T-helper 17 cell (primary cell): ENCODE measurements at places on chromosomes 5 and 9.

DNA sequence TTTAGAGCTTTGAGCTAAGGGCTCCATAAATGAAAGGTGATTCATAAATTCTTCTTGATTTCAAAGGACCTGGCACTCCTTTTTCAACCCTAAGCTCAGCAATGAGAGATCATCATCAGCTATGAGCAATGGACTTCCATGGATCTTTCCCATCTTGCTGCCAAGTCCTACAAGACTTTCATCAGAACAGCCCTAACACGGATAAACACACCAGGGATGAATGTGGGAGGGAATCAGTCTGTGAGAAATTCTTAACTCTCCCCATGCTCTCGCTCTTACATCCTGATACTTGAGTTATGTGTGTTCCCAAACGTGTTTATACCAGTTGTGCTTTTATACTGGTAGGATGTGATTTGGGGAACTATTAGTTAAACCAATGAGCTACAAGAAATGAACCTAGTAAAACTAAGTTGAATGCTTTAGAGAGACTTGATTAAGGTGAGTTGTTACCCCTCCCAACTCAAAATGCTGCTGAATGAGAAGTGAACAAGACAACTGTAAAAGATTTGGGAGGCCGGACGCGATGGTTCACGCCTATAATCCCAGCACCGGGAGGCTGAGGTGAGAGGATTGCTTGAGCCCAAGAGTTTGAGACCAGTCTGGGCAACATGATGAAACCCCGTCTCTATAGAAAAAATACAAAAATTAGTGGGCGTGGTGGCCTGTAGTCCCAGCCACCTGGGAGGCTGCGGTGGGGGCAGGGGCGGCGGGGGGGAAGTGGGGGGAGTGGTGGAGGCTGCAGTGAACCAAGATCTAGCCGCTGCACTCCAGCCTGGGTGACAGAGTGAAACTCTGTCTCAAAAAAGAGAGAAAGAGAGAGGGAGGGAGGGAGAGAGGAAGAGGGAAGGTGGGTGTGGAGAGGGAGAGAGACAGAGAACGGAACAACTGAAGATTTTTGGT is 5.2 kb upstream of the RPL26L1 start:
- DNase-seq = no peak

DNA sequence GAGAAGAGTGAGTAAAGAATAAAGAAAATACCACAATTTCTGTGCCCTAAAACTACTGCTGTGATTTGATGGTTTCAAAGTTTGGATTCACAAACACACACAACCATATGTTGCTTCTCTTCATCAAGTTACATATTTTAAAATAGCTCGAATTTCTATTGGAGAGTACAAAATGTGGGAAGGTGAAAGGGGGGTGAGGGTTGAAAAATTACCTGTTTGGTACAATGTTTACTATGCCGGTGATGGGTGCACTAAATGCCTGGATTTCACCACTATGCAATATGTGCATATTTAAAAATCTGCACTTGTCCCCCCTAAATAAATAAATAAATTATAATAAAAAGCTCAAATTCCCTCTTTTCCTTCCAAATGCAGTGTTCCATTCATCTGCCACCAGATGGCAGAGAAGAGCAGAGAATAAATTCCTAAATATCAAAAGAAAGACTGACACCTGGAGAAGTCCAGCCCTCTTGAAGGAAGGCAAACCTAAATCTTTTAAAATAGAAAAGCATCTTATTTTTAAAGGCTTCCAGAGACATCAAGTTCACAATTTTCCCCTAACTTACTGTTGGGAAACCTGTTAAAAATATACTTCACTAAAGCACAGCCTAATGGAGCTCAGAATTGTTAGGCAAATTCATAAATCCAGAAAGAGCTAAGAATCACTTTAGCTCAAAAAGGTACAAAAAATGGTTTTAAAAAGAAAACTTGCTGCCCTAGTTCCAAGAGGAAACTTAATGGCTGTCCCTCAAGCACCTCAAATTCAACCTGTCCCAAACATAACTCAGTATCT is 24.8 kb upstream of the HNRNPA0 start:
- DNase-seq = no peak

- no peak for DNase-seq
Measured at GRCh38 chr5:128100860-128101557, 17.4 kb downstream of the SLC12A2 start.

GRCh38 chr5:141338538-141339306 is at the start of gene PCDHGA2:
PCDHGA2 (plus strand) TSS chr5:141338760.
- DNase-seq = no peak

DNA sequence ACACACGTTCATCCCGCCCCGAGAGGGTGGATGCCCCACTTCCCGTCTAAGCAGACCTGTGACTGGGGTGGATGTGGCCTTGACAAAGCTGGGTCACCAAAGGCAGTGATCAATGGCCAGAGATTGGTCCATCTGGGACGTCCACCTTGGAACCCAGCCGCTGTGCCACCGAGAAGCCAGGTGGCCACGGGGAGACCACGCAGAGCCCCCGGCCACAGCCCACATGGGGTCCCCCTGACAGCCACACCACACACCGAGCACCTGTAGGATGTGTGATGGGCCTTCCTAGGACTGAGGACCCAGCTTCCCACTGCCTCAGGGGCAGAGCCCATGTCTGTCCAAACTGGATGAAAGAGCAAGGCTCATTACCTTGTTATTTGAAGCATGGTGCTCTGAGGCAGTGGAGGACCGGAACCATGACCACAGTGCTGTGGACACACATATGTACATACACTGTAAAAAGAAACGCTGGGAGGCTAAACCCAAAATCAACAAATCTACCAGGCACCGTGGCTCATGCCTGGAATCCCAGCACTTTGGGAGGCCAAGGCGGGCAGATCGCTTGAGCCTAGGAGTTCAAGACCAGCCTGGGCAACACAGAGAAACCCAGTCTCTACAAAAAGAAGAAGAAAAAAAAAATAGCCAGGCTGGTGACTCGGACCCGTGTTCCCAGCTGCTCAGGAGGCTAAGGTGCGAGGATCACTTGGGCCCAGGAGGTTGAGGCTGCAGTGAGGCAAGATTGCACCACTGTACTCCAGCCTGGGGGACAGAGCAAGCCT is 50.1 kb downstream of the MRPL36 start:
- DNase-seq = no peak

DNA sequence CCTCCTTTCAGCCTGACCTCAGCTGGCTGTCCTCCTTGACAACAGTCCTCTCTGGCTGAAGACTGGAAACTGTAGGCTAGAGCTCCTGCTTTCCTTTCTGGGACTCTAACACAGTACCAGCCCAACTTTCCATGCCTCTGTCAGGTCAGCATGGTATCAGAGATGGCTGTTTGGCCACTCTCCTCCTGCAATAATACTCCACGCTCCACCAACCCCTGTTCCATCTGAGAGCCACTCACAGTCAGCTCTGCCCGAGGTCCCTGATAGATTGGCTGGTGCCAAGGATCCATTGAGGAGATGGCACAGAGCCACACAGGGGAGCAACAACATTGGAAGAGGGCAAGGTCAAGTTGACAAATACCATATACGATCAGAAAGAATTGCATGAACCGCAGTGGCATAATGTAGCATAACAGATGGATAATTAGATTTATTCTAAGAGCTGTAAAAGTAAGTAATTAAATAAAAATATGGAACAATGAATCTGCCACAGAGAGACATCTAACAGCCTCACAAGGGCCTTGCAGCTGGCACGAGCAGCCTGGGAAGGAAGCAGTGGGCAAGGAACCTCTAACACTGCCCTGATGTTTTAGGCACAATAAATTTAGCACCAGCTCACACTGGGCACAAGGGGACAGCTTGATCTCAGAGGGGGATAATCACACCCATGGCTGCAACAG is 94.3 kb upstream of the LRRTM2 start:
- no peak for DNase-seq

DNA sequence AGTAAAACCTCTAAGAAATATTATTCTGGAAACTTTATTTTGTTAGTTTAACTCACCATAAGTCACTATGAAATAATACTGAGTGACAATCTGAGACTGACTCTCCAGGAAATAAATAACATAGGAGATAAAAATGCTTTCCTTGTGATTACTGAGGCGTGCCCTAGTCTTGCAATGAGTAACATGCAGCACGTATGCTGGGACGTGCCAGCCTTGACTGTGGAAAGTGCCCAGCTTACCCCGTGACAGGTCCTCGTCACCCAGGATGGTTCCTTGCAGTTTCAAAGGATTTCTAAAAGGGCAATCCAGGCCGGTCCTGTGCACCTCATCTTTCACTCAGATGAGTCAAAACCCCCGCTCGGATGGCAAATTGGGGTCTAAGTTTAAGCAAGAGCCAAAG is 720.8 kb upstream of the ADAMTS16 start:
- no peak for DNase-seq

- DNase-seq = no peak
Measured at GRCh38 chr9:106921341-106921899, 58.5 kb downstream of the ZNF462 start.

DNA sequence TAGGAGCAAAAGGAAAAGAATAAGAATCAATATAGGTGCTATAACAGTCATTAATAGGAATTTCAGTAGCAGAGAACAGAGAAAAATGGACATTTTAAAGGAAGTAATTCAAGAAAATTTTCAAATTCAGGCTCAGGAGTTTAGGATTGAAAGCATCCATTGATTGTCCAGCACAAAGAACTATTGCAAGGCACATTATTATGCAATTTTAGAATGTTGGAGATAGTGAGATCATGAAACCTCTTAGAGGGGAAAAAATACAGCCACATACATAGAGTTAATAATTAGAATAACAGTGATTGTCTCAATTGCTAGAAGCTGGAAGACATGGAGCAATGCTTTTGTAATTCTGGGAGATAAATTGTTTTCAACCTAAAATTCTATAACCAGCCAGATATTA is 31.5 kb downstream of the CNTLN start:
- no peak for DNase-seq

DNA sequence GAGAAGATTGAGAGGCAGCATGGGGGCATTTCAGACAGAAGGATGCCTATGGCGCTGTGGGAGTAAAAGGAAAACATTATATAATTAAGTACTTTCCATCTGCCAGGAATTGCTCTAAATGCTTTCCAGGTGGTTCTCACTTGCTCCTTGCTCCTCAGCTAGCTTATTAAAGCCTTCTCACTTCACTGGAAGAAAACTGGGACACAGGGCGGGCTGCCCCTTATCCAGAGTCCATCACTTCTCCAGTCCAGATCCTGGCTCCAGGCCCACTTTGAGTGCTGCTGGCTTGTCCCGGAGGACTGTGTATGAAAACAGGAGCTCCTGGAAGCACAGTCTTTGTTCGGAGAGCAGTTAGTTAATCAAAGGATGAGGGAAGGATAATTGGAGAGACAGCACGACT is 409.9 kb upstream of the ADAMTS16 start:
- no peak for DNase-seq

- no peak for DNase-seq
Measured at GRCh38 chr9:134433909-134434882, 107.9 kb downstream of the RXRA start.

GRCh38 chr5:124285071-124285470 is 461.4 kb downstream of the ZNF608 start:
- no peak for DNase-seq

DNA sequence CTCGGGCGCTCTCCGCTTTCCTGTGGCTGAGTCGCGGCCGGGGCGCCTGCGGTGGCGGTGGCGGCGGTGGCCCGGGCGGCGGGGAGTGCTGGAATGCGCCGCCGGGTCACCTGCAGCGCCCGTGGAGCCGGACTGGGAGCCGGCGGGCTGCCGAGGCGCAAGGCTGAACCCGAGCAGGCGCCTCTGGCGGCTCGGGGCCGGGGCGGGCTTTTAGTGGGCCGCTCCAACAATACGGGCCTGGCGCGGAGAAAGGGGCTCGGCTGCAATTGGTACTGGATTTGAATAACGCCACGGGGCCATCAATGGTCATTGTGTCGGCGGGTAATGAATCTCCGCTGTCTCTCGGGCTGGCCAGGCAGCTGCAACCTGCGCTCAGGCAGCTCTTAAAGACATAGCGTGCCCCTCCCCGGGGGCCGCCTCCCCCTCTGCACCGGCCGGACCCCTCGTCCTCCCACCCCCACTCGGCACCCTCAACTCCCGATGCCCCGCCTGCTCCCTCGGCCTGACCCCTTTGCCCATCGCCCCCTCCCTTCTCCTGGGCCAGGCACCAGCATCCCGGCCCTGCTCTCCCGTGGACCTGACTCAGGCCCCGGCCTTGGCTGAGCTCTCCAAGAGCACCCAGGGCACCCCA is 22.1 kb downstream of the URM1 start:
- DNase-seq = no peak

DNA sequence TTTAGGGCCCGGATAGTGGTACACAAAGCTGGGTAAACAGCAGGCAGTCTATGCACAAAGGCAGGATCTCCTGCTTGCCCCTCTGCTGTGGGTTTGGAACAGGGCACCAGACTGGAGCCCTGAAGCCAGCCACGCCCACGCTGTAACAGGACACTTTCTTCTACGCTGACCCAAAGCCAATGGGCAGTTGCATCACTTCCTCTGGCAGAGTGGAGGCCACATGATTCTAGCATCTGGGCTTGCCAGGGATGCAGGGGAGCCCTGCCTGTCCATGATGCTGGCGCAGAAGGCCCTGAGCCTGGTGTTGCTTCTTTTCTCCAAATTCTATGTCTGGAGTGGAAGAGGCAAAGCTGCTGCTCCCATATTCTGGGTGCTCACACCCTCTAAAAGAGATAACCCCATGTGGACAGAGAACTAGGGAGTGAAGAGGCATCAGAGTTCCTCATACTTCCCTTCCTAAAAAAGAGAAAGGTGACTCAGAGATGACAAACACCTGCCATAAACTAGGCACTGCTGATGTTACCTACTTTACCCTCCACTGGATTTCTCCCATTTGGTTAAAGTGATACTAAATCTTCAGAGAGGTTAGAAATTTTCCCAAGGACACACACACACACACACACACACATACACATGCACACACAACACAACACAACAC is 260.3 kb upstream of the KLF4 start:
- DNase-seq = no peak

DNA sequence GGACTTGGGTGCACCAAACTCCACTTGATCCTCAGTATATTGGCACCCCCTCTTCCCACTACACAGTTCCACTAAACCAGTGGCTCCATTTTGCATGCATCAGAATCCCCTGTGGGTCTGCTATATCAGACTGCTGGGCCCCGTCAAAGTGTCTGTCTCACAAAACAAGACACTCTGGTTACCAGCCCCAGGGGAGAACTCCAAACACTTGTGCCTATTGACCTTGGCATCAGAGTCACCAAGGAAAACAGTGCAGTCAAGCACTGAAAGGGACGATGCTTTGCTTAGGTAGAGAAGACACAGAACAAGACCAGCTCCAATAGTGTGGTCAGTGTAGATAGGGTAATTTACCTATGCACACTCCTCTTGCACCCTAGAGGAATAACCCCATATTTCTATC is 205.8 kb upstream of the RAI14 start:
- no peak for DNase-seq

- no peak for DNase-seq
Measured at GRCh38 chr9:2066312-2067273, 51.4 kb downstream of the SMARCA2 start.

- no peak for DNase-seq
Measured at GRCh38 chr9:126630458-126631237, 16.9 kb downstream of the LMX1B start.
